ENCODE measurements at places on chromosomes 6 and 20.

DNA sequence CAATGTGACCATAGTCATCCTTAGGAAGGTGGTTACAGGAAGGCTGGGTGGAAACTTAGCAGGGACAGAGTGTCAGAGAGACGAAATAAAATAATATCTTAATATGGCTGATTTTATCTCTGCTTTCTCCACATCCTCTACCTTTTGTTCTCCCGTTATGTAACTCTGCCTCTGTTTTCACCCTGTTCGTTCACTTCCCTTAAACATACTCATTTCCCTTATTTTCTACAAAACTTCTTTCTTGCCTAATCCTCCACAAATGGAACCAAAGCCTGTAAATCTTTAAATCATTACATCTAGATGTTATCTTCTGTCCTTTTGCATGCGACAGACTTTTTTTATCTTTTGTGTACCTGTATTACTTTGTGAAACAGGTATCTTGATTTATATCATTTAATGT lies 23.3 kb upstream of the CRIP3 start:
- no peak for DNase-seq

GRCh38 chr6:145815309-145816274 lies 997 bp upstream of the FBXO30 start:
- DNase-seq: no peak

- DNase-seq: no peak
Observed at GRCh38 chr6:168852376-168852884, 401.2 kb downstream of the THBS2 start.

- DNase-seq: no peak
Observed at GRCh38 chr20:32332614-32333013, 25.5 kb upstream of the ASXL1 start.

DNA sequence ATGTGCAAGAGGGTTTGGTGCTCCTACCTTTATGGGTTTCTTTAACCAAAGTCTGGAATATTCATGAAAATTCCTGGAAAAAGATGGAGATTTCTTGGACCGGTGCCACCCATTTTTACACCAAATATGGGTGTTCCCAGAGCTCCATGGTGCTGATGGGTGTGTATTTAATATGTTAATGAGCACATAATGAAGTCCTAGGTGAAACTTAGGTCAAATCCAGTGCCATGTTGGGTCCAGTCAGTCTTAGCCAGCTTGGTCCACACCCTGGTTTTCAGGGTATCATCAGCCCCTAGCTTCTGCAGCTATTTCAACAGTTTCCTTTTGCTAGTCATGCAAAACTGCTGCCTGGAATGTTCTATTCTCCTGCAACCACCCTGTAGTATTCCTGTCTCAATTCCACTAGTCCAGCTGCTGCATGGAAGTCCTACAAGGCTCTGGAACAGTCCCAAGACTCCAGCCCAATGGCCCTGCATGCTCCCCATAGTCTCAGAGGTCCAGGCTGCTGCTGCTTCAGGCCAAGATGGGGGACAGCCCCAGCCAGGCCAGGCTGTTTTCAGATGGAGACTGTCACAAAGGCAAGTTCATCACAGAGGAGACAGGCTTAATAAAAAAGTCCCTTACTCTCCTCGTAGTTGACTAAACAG lies 31.8 kb downstream of the CST9L start:
- no peak for DNase-seq

DNA sequence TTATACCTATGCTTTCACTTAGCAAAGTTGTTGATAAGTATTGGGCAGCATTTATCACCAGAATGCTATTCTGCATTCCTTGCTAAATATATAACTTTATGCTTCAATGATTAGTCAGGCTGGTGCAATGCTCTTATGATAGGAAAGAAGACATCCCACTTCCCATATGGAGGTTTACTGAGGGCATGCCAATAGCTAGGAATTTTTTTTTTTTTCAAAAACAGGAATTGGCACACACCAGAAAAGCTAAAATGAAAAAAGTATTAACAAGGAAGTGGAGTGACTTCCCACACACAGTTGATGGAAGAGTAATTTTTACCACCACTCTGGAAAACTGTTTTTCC lies 90.8 kb downstream of the FRK start:
- no peak for DNase-seq

DNA sequence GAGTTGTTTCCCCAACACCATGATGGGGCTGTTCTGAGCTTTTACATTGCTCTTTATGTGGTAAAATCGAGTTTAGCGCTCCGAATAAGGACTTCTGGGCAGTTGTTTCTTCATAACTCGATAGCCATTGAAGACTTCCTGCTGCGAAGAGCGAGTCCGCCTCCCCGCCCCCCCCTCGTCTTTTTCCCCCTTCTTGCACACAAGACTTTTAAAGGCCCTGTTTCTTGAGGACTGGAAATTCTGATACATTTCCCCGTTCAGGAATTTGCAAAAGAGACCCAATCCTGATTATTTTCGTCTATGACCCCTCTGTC lies 1.5 kb upstream of the CITED2 start:
- DNase-seq: no peak

GRCh38 chr6:149941583-149942460 lies at the start of gene ULBP2:
Gene ULBP2, plus strand, starts transcription at chr6:149942014. Its CDS starts 59 bp downstream, at chr6:149942073.
- DNase-seq: no peak

GRCh38 chr20:33261465-33261864 lies 21.5 kb upstream of the BPIFB1 start:
- DNase-seq: no peak

DNA sequence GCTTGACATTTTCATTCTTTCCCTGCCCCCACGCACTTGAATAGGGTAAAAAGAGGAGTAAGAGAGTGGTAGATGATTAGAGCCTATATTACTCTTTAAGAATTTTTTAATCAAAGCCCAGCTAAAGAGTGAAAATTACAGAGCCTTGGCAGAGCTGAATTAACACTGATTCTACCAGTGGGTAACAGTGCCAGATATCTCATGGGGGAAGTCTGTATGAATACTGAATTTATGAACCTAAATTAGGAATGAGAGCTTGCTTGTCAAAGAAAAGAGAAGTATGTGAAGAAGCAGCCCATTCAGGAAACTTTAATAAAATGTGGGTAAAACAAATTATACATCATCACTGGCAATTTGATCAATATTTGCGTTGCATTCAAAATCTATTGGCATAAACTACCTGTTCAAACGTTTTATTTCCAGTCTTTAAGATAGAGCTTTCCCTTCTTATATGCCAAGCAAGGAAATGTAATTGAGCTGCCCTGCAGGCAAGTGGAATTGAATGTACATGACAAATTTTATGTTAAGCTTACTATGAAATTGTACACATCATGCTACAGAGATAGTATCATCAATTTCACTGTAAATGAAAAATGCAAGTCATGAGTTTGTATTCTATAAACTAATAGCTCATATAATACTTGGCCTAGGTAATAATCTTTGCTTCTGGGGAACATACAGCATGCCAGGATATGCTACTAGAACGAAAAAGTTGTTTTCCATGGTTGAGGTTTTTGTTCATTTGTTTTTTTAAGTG lies 14.5 kb downstream of the SOBP start:
- DNase-seq: no peak

DNA sequence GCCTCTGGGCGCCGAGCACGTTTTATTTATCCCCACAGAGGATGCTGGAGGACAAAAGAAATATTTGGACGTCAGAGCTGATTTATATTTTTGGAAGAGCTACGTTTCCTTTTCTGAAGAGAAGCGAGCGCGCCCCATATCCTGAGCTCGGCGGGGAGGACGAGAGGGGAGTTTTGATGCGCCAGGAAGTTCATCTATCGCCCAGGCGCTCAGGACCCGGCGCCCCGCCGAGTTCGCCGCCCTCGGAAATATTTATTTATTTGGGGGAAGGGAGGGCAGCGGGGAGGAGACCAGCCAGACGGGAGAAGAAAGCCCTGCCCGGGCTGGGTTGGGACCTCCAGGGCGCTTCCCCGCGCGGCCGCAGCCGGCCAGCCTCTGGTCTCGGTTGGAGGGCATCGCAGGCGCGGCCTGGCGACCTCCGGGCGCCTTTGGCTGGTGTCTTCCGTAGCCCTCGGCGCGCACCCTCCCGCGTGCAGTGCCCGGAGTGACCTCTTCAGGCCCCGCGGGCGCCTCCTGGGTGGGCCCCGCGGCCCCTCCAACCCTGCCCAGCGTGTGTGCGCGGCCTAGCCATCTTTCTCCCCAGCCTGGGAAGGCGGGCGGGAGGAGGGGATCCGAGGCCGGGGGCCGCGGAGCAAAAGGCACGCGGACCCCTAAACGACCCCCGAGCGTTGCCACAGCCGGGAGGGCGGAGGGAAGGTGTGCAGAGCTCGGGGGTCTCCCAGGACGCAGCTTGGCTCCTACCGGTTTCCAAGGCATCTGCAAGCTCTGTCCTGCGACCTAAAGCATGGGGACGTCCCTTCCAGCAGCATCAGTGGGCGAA lies 5.4 kb upstream of the FOXF2 start:
- DNase-seq: no peak

- no peak for DNase-seq
Observed at GRCh38 chr20:47981222-47981621, 195.9 kb upstream of the SULF2 start.

DNA sequence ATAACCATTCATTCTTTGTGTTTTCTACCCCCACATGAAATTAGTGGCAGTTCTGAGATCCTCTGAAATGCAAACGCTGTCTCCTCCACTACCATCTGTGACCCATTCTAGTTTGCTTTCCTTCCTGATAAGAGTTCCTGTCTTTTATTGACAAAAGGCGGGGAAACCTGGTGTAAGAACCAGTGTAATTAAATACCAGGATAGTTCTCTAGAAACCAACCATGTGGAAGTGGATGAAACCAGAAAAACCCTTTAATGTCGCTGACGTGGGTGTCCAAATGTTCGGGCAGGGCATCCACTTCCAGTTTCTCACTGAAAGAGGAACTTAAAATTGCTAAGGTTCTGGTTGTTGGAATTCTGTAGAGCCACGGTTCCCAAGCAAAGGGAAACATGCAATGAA lies 79.1 kb downstream of the TNFRSF21 start:
- DNase-seq: peak; percentile 71

DNA sequence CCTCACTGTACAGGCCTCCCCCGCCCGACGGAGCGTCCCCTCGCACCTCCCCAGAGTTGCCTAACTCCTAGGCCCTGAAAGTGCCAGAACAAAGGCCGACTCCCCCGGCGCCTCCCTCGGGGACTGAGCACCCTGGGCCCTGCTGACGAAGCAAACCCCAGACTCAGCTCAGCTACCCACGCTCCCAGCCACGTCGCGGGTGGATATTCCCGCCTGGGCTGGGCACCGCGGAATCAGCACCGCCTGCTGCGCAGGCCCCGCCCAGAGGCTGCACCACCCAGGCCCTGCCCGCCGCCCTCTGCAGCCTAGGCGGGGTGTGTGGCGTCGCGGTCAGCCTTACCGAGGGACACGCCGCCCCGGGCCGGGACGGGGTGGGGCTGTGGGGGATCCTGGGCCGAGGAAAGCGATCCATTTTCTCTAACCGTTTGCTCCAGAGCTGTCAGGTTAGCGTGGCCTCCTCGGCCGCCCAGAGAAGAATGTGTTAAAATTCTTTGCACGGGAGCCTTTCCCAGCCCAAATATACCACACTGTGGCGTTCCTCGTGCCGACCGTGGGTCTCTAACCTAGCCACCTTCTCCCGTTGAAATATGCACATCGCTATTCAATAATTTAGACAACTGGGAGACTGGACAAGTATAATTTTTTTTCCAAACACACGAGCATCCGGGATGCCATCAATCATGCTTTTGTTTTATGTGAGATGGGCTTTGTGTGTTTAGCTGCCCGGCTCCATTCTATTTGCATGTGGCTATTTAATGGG lies 31.4 kb downstream of the TFAP2A start:
- DNase-seq: no peak

- DNase-seq: no peak
Observed at GRCh38 chr6:26270486-26270861, 94.5 kb upstream of the BTN3A2 start.

GRCh38 chr6:80566361-80566760 lies 459.9 kb downstream of the BCKDHB start:
- DNase-seq: no peak

- no peak for DNase-seq
Observed at GRCh38 chr6:149438855-149439254, 38.8 kb downstream of the SUMO4 start.

Data from NCI-H2029 treated with DMSO at 0.1 percent for 48 hours (cell line).